ENCODE measurements at places on chromosomes 7 and 10.

GRCh38 chr7:48786951-48787350, 137.4 kb upstream of the CDC14C start:
- DNase-seq = no peak

- DNase-seq = no peak
Measured at GRCh38 chr10:70162151-70162891, 8.0 kb downstream of the SAR1A start.

- DNase-seq = no peak
Measured at GRCh38 chr10:132111871-132112341, 46.2 kb downstream of the JAKMIP3 start.

GRCh38 chr10:60200012-60200681, 189.5 kb downstream of the ANK3 start:
- DNase-seq = no peak

- no peak for DNase-seq
Measured at GRCh38 chr10:62831346-62831745, 15.2 kb upstream of the EGR2 start.

DNA sequence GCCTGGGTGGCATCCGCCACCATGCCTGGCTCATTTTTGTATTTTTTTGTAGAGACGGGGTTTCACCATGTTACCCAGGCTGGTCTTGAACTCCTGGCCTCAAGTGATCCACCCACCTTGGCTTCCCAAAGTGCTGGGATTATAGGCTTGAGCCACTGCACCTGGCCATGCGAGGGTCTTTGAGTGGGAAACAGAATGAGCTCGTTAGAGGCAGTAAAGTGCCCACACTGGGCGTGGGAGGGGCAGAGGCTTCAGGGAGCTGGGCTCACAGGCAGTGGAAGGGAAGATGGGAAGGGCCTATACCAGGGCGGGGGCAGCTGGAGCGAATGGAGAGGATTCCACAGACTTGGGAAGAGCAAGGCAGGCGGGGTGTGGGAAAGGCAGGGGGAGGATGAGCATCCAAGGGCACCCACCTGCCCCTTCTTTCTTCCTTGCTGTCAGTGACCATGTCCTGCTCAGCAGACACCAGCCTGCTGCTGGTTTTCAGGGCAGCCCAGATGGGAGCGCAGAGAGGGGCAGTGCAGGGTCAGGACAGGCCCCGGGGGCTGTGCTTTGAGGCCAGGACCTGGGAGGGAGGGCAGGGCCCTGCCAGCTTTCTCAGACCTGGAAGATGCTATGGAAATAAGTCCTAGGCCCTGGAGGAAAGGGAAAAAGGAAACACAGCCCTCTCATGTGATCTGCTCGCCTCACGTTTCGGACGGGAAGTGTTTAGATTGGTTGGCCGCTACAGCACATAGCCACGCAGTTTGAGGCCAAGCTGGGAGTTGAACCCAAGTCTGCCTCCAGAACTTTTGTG, 4.2 kb downstream of the FZD9 start:
- no peak for DNase-seq

GRCh38 chr10:17682236-17682946, 38.4 kb downstream of the STAM start:
- no peak for DNase-seq

DNA sequence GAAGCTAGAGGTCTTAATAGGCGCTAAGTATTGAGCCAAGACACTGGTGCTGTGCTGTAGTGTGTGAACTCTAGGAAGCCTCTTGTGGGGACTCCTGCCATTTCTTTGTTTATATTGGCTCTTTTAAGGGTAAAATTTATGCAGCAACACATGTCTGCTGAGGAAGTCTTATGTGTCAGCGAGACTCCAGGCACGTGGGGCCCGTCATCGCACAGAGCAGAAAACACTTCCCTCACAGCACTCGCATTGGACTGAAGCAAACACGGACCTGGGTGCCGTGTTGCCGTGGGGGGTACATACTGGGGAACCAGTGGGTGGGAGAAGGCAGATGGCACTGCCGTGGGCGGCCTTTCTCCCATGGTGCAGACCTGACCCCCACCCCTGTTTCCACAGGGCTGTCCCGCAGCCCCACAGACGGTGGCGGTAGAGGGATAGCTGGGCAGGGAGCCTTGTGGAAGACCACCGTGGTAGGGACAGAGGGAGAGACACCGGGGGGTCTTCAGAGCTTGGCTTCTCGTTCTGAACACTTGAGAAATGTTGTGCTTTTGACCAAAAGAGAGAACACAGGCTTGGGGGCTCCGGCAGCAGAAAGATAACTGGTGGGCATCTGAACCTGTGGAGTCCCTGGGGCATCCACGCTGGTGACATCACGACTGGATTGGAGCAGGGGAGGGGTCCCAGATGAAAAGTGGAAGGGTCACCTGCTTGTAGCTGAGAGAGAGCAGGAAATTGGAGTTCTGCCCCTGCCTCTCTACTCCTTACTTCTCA, 284.7 kb upstream of the SHH start:
- DNase-seq = no peak

- no peak for DNase-seq
Measured at GRCh38 chr10:125027871-125028869, 86.2 kb downstream of the ZRANB1 start.

- no peak for DNase-seq
Measured at GRCh38 chr7:7321681-7322080, 139.3 kb downstream of the C1GALT1 start.

DNA sequence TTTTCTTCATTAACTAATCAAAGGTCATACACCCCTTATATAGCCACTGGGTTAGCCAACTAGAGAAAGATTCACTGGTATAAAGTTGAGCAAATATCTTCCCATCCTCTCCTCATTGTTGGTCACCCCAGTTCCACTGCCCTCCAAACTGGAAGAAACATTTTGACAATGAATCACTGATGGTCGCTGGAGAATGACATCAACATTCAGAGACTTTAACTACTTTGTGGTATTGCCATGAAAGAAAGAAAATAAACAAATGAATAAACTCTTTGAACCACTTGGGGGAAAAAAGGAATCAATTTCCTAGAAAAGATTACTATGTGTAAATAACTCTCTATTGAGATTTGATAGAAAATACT, 23.4 kb downstream of the HYCC1 start:
- no peak for DNase-seq

DNA sequence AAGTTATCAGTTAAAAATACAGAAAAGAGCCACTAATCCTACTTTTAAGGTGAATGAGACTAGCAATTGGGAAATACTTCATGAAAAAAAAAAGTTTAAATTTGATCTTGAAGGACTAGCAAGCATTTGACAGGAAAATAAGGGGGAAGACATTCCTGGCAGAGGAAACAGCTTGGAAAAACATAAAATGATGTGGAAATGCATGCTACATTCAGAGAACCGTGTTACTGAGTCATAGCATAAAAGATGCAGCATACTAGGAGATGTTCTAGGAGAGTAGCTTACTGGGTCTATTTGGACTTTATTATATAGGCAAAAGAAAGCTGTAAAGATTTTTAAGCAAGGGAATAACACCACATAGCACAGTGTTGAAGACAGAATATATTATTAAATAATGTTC, 108.6 kb upstream of the COL1A2 start:
- no peak for DNase-seq

GRCh38 chr10:78524941-78525340, 491.3 kb downstream of the RPS24 start:
- no peak for DNase-seq

DNA sequence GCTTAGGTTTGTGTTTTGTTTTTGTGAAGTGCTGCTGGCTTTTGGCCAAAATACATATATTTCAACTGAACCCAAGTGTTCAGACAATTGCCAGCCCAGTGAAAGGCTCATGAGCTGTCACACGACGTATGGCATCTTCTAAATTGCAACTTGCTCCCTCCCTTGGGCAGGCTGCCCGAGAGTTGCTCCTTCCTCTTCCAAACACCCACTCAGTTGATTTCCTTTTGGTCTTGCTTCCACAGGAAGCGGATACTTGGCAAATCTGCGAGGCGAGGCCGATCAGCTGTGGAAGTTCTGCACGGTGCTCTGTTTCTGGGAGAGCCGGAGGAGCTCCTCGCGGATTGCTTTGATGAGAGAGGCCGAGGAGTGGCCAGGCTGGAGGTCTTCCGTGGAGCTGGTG, 39.6 kb upstream of the ATP6V0A4 start:
- no peak for DNase-seq

Data from H9 (cell line).